ENCODE measurements at places on chromosomes 12 and 14.

DNA sequence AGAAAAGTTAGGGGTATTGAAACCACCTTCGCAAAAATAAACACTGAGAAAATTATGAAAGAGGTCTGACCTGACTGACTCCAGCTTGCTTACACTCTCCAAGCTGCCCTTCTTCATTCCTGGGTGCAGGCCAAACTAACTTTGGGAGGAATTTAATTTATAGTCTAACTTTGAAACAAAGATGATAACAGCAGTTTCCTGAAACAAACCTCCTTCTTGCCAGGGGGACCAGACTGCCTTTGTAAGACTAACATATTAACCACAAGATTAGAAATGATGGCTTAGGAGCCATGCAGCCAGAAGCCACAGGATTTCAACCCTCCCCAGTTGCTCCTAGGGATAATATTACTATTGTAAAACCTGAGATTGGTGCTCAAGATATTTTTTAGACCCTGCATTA, 13.8 kb upstream of the EEA1 start:
- peak; percentile 76 for DNase-seq

DNA sequence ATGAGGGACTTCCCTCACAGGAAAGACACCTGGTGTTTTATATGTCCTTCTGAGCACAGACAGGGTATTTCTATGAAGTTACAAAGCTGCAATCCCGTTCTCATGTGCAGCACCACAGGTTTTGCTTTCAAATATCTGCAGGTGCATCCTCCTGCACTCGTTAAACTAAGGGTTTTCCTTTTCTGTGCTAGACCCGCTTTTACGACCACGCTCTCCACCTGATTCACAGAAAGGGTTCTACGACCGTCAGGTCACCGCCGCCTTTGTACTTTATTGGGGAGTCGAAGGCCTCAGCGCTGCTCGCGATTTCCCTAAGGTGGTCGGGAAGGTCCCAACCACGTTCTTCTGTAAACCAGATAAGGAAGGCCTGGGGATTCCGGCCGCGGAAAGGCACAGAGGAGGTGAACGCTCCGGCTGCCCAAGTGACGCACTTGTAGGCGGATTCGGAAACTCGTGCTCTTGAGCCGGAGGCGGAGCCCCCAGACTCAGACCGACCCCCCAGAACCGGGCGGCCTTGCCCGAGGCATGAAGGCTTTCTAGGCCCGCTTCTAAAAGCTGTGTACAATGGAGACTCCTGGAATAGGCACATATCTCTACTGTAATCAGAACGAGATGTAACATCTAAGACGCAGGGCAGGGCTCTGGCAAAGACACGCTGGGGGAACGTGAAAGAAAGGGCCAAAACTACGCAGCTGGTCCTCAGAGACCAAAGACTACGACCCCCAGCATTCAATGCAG, 995 bp upstream of the HSP90B1 start:
- peak; percentile 93 for DNase-seq

- DNase-seq: no peak
Measured at GRCh38 chr14:36367985-36368774, 47.7 kb upstream of the MBIP start.

- DNase-seq: no peak
Measured at GRCh38 chr14:90609376-90609775, 206.9 kb downstream of the TTC7B start.

- no peak for DNase-seq
Measured at GRCh38 chr12:20188930-20189653, 179.2 kb upstream of the PDE3A start.

DNA sequence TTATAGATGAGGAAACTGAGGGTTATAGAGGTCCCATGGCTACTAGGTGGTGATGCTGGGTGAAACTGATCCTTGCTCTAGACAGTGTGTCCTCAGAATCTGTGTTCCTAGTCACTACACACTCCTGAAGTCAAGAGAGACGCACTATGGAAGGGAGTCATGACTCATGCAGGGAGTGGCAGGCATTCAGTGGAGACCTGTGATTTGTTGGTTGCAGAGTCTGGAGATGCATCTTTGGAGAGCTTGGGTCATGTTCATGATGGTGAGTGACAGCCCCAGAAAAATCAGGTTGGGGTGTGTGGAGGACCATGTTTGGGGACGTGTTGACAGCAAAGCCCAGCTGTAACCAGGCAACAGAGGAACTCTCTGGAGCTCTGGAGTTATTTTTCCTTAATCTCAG, 38.0 kb upstream of the FBXO21 start:
- DNase-seq: peak; percentile 6

GRCh38 chr14:99908653-99909250, 115.5 kb downstream of the EML1 start:
- no peak for DNase-seq

DNA sequence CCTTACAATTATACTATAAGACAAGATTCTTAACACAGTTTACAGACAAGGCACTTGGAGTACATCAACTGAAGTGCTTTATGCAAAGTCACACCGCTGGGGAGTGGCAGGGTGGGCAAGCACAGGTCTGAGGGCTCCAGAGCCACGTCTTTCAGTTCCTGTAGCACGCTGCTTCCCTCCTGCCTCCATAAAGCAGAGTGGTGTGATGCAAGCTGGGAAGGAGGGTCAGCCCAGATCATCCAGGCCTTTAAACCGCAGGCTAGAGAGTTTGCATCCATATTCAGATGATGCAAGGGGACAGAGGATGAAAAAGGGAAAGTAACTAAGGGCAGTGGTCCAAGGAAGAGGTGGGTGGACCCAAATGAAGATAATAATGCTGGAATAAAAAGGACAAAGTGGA, 132.6 kb downstream of the ITPR2 start:
- DNase-seq: peak; percentile 44

Measured in fibroblast of mammary gland (primary cell).